Progenitor cell of endocrine pancreas (in vitro differentiated cells): ENCODE measurements at places on chromosomes 7 and 10.

- no peak for DNase-seq
Observed at GRCh38 chr7:50359258-50359994, 54.9 kb downstream of the IKZF1 start.

- DNase-seq: no peak
Observed at GRCh38 chr10:34768261-34768971, 46.7 kb downstream of the PARD3 start.

DNA sequence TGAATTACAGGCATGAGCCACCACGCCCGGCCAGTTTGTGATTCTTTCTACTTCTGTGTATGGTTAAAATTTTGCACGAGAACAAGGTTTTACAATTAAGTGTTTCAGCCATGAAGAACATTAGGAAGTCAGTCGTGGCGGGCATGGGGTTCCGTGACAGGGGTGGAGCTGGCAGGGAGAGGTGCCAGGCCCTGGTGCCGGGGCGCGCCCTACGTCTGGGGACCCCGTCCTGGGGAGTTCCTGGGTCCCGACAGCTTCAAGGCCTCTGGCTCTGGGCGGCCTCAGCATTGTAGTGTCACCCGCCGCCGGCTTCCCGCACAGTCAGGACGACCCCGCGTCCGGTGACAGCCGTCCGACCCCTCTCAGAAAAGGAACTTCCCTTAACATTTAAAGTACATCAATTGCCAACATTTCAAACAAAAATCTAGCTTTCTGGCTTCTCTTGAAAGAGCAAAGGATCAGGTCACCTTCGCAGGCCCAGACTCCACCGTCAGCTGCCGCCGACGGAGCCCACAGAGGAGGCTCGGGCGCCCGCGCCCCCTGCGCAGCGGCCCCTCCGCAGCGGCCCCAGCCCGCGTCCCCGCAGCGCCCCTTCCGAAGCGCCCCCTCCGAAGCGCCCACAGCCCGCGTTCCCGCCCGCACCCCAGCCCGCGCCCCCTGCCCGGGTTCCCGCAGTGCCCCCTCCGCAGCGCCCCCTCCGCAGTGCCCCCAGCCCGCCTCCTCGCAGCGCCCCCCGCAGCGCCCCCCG is 23.2 kb upstream of the MKI67 start:
- DNase-seq: no peak

- no peak for DNase-seq
Observed at GRCh38 chr7:73721377-73721817, 1.9 kb upstream of the STX1A start.

DNA sequence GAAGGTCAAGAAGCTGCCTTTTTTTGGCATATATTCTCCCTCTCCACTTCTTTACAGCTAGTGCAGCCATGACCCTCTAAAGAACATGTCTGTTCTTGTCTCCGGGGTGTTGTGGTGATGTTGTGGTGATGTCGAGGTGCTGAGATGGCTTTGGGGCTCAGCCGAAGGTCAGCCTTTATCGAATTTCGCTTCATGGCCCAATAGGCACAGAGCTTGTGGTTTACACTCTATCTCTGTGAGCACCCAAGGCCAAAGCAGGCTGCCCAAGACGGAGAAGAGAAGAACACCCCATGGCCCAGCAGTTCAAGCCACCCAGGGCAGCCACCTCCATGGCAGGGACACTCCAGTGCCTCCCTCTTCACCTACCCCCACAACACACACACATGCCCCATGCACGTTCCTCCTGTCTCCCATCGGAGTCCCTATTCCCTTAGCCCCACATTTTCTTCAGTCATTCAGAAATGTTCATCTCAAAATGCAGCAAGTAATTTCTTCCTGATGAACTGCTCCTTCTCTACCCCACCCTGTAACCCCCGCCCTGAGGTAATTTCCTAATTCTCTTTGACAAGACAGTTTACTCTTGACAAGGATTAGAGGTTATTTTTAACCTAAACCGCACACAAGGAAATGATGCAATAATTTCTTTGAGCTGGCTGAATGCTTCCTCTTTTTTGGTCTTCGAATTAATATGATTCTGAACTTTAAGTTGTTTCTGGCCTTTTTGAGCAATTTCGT is 18.6 kb upstream of the ADRB1 start:
- no peak for DNase-seq

DNA sequence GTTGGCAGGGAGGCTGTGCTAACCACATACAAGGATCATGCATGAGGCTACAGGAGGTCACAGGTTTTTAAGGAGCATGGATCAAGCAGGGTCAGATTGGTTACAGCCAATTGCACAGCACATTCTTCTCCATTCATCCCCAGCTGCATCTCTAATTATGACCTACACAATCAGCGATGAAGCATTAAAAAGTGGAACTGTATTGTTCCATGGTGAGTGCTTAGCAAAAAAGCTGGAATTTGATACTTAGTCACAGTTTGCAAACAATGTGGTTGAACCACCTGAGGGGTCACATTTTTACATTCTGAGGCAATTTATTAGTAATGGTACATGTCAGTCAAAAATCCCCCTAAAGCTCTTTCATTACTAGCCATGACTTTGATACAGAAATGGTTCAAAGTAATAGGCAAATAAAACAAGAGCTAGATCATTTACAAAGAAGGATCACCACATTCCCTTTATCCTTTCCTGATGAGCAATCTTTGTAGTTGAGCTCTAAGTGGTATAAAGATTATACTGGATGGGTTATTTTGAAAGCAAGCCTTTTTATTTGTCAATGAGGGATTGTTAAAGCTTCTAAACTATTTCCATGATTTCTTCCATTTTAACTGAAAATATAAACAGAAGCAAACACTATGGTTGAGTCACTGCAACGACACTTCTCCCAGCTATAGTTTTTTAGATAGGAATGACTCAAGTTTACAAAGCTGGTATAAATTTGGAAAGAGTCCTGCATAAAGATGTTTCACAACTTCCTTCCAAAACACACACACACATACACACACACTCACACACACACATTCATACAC is 217.8 kb upstream of the SEMA3A start:
- DNase-seq: no peak

DNA sequence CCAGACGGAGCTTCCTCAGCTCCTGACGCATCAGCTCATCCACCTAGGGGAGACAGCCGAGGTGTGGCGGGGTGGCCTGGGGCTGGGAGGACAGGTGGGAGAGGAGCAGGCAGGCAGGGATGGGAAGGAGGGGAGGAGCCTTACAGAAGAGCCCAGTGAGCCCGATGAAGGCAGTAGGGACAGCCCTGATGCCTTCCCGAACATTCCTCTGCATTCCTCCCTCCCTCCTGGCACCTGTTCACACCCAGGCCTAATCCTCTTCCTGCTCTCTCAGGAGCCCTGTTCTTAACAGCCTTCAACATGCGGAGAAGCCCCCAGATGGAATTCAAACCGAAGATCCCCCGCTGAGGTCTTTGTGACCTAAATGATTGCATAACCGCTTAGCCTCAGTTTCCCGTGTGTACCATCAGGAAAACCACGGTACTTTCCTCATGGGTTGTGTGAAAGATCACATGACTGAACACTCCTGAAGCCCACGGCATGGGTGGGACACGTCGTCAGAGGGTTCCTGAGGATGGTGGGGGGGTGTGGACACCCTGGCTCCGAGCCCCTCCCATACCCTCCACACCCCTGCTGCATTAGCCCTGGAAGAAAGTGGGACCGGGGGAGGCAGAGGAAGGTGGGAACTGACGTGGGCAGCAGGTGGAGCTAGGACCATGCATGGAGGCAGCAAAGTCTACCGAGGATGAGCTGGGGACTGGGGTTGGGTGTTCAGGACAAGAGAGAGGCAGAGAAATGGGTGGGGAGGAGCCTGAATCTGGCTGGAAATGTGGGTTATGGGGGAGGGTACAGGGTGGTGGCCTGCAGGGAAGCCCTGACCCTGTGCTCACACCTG is 8.8 kb upstream of the ASB10 start:
- DNase-seq: no peak
